ENCODE measurements at places on chromosomes 2 and 18.

GRCh38 chr2:160608599-160608998 lies 115.0 kb upstream of the RBMS1 start:
- no peak for DNase-seq

DNA sequence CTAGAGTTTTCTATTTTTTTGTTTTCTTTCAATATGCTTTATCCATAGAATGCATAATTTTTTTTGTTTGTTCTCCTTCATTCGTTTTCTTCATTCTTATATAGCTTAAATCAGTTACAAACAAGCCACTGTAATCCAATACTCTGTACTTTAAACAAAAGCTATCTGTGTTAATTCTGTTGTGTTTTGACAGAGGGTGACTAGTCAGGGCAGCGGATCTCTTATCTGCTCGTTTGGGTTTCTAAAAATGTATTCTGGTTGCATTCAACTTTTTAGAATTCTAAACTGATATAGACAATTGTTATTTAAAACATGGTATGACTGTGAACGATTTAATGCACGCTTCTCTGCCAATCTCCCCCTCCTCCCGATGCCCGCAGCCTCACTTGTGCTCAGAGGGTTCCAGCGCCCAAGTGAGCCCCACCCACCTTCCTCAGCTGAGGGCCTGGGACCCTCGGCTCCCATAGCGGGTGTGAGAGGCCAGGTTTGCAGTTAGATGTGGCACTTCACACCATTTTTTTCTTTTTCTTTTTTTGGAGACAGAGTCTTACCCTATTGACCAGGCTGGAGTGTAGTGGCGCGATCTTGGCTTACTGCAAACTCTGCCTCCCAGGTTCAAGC lies 44.1 kb downstream of the NCK2 start:
- DNase-seq = no peak

- DNase-seq = no peak
These were observed 7.7 kb upstream of the STK39 start for GRCh38 chr2:168255103-168255502.

DNA sequence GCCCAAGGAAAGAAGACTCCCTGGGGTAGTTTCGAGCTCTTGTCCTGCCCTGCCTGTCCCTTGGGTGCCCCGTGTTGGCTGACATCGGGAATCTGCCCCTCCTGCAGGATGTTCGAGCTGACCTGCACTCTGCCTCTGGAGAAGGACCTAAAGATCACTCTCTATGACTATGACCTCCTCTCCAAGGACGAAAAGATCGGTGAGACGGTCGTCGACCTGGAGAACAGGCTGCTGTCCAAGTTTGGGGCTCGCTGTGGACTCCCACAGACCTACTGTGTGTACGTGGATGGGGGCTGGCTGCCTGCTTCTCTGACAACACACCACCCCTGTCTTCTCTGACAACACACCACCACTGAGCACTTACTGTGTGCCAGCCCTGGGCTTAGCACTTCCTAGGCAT lies 210.8 kb downstream of the DYSF start:
- DNase-seq = no peak

- no peak for DNase-seq
These were observed 60.2 kb downstream of the CXCR4 start for GRCh38 chr2:136057802-136058140.

DNA sequence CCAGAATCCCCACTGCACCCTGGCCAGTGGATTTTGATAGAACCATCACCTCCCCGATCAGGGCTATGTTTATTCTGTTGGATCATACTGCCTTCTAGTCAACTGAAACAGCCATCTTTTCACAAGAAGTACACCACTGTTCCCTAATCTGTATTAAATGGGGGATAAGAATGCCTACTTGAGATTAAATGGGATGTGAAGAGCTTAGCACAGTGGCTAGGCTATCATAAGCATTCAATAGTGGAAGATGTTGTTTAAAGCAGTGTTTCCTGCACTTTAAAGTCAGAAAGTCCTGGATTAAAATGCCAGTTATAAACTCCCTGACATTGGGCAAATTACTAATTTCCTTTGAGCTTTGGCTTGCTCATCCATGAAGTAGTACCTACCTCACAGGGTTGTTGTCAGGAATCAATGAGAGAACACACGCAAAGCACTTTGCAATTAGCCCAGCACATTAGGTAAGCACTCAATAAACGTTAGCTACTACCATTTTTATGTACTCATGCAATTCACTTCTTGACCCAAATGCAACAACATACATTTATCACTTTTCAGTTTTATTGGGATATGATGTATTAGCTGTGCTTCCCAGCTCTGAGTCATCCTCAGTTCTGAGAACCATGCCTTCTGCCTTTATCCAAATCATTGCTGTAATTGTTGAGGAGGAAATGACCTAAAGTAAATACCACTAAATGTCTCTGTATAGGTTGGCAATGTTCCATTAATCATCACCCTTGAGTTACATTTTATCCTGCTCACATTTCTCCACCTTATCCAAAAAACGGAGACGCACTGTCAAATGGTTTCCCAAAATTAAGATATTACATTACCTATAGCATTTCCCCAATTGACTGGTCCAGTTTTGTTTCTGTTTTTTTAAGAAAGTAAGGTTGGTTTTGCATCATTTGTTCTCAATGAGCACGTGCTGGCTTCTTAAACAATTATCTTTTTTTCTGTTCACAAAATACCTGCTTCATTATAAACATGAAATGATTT lies 2.1 kb downstream of the TMEM247 start:
- DNase-seq = no peak

- DNase-seq = no peak
These were observed 5.1 kb downstream of the PLA2R1 start for GRCh38 chr2:160057356-160057755.

GRCh38 chr2:114550895-114551793 lies 108.7 kb downstream of the DPP10 start:
- no peak for DNase-seq

GRCh38 chr2:30318987-30319782 lies 87.9 kb downstream of the LBH start:
- DNase-seq = no peak

Data from SW 1271 (cell line).